HAP-1 (cell line): ENCODE measurements at places on chromosomes 2 and 18.

GRCh38 chr2:216620786-216621185 is 12.4 kb upstream of the IGFBP2 start:
- DNase-seq, result no peak

DNA sequence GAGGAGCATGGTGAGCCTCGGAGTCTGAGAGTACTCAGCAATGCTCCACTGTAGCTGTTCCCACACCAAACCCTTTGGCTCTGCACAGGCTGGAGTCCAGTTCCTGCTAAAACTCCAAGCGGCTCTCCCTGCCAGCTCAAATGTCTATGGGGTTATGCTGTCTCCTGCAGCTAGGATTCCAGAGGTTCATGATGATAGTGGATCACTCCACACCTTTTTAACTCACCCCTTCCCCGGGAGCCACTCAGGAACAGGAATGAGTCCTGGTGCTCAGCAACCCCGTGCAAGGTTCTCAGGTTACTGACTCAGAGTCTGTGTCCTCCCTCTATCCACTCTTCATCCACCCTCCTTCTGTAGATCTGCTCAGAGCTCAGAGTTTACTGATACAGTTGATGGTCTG is 410.0 kb downstream of the CDH19 start:
- no peak for DNase-seq

DNA sequence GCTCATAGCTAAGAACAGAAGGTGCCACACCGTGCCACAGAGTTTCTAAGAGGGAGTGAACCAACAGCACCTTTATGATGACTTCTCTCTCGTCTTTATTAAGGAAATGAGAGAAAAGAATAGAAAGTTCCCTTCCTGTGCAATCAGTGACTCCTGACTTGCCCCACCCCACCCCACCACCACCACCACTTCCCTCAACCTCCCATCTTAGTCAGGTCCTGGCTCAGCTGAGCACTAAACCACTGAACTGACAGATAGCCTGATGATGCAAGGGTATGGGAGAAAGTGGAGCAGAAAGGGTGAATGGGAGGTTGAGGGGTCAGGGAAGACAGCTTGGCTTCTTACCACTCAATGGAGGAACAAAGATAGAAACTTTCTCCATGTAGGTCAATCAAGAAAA is 75.2 kb upstream of the RMDN2 start:
- no peak for DNase-seq

- no peak for DNase-seq
Measured at GRCh38 chr2:29420464-29420863, 305.2 kb downstream of the CLIP4 start.

GRCh38 chr2:43178602-43179542 is 47.5 kb downstream of the ZFP36L2 start:
- no peak for DNase-seq
